Stimulated activated CD4-positive, alpha-beta T cell treated with anti-CD3 and anti-CD28 coated beads, Interleukin-4, amount 100 ng/mL, for 4 hours (primary cell): ENCODE measurements at places on chromosomes 11 and 22.

- no peak for DNase-seq
Measured at GRCh38 chr11:108694846-108695245, 30.0 kb downstream of the DDX10 start.

- DNase-seq = peak; percentile 16
Measured at GRCh38 chr11:48107188-48107704, 109.4 kb upstream of the OR4B1 start.

DNA sequence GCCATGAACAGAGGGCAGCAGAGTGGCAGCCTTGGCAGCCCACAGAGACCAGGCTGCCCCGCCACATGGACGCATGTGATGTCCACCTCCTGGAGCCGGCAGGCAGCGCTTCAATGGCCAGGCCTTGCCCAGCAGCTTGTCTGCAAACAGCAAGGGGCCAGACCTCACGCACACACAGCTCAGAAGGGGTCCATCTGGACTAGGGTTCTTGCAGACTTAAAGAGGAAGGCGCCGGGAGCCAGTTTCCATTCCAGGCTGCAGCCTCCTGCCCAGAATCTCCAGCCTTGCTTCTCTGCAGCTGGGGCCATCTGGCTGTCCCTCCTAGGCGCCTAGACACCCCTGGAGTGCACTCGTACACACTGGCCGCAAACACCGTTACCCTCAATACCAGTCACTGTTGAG is 91.9 kb upstream of the TMEM45B start:
- no peak for DNase-seq

GRCh38 chr11:102276783-102277182 is 40.5 kb upstream of the BIRC3 start:
- no peak for DNase-seq

- no peak for DNase-seq
Measured at GRCh38 chr22:45516923-45517675, 14.4 kb downstream of the FBLN1 start.

DNA sequence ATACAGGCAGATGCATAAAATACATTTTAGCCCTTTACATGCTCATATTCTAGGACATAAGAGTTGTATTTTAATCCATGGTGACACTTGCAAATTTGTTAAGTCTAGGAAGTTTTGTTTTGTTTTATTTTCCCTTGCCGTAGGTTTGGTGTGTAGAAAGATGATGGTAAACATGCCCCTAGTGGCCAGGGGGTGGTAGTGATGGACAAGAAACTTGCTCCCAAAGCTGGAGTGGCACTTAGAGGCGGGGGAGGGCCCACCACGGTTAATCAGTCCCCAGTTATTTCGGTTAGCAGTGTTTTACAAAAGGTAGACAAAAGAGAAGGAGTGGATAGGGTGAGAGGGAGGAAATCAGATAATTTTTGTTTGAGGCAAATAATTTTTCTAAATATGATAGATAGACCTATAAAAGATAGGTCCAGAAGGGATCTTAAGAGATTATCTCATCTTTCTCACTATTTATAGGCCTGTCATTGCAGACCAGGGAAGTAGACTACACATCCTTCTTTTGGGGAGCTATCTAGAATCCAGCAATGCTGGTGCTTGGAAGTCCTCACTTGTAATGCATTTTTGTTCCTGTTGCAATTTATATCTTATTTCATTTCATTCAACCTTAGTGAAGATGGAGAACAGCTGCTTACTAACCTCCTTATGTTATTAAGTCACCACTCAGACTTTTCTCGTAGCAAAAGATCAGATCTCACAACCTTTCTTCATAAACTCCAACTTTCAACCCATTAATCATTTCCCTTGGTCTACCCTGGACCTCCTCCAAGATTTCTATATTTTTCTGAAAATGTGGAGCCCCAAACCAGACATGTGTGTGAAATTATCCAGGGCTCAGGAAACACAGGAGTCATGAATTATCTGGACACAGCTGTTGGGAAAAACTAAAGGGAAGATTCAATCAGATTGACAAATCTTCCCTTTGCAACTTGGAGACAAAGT is 5.9 kb upstream of the BDNF start:
- DNase-seq = no peak

- DNase-seq = no peak
Measured at GRCh38 chr11:15716550-15716949, 601.8 kb downstream of the INSC start.

DNA sequence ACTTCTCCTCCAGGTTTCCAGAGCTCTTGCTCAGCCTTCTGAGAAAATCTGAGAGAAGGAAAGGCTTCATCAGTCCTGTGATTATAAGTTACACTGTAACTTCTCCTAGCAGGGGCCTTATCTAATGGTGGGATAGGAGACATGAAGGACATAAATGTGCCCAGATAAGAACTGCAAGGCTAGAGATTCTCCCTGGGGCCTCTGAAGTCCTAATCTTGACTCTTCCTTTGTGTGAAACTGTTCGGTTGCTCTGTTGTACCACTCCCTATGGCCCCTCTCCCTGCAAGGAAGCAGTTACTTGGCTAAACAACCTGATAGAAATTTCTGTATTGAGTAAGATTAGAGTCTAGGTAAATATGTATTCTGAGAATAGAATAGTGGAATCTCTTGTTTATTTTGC is 780.9 kb downstream of the ETS1 start:
- DNase-seq = no peak

DNA sequence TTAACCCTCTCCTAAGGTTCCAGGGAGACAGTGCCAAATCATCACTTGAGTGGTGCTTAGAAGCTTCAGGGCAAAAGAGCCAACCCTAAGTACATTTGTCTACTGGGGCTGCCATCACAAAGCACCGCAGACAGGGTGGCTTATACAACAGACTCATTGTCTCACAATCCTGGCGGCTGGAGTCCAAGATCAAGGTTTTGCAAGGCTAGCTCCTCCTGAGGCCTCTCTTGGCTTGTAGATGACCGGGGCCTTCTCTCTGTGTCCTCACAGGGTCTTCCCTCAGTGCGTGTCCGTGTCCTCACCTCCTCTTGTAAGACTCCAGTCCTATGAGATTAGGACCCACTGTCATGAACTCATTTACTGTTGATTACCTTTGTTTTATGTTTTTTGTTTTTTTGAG is 34.1 kb upstream of the CD81 start:
- no peak for DNase-seq

DNA sequence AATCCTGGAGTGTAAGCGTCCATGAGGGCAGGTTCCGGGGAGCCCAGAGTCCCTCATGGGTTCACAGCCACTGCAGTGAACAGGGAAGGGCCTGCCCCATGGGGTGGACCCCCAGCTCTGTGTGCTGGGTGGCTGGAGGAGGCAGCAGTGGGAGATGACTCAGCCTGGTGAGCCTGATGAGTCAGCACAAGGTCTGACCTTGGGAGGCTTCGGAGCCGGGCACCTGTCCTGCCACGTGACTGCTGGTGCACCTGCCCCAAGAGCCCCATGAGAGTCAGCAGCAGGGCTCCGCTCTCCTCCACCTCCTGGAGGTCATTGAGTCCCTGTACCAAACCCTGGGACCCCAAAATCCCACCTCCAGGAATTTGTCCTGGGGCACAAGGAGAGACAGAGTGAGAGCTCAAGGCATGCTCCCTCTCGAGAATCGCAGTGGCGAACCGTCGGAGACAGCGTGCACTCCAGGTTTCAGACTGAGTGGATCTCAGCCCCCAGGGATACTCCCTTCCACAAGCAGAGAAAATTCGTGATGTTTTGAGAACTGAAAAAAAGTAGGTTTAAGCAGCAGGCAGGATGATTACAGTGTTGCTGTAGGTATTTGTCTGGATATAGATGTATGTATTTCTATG is 1221.7 kb downstream of the BRD1 start:
- DNase-seq = no peak

- DNase-seq = no peak
Measured at GRCh38 chr11:116793772-116794097, 2.1 kb upstream of the APOA5 start.

GRCh38 chr22:36808721-36809344 is 8.0 kb downstream of the PVALB start:
- no peak for DNase-seq

GRCh38 chr11:79414644-79415317 is 26.0 kb downstream of the TENM4 start:
- DNase-seq = no peak

DNA sequence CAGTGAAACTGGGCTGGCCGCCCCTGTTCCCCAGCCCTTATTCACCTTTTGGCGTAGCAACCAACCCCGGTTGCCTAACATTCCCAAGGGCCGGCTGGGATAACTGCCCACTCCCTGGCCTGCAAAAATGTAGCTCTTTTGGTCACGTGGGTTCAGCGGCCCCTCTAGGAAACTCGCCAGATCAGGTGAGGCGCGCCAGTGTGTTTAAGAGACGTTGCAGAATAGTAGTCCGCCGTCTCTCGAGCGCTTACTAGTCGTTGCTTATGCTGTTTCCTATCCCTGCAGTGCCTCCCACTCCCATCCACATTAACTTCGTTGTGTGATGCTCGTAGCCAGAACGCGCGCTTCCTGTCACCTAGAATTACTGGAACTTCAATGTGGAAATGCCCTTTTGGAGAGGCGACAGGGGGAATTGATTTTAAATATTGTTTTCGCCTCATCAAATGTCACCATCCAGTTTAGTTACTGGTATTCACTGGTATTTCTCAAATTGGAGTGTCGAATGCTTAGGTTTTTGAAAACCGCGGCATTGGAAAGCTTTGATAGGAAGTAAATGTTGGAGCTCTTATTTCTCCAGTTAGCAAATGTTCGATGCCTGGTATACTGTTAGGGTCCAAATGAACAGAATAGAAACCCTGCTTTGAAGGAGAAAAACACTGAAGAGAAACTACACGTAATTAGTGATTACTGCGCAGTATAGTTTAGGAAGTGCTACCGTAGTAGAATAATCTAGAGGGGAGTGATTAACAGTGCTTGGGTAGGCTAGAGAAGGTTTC is 823 bp downstream of the CEP57 start:
- DNase-seq = peak; percentile 23

DNA sequence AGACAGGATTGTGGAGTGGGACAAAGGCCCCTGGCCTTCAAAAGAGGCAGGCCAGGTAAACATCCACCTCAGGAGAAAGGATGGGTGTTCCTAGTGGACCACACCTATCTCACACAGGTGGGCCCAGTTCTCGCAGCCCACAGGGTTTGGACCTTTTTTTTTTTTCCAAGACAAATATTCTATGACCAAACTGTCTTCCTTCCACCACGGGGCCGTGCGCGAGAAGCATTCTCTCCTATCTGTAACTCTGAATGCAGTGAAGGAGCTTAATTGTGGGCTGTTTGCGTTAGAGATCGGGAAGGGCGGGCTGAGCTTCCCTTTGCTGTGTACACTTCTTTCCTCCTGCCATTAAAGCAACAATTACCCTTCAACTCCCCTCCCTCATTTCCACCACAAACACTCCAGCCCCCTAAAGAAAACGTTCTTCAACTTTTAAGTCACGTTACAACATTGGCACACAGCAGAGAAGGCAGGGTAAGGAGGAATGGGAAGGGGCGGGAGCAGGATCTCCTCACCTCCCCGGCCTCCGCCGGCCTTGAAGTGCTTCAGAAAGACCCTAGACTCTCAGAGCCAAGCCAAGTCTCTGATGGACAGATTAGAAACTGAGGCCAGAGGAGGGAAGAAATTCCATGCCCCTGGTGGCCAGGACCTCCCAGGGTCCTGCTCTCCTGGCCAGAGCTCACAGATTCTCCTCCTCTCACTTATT is 238.4 kb downstream of the BUD13 start:
- DNase-seq = no peak

- no peak for DNase-seq
Measured at GRCh38 chr11:12164061-12165014, 53.9 kb downstream of the MICAL2 start.

GRCh38 chr11:1814691-1815090 is 20.1 kb upstream of the SYT8 start:
- no peak for DNase-seq

DNA sequence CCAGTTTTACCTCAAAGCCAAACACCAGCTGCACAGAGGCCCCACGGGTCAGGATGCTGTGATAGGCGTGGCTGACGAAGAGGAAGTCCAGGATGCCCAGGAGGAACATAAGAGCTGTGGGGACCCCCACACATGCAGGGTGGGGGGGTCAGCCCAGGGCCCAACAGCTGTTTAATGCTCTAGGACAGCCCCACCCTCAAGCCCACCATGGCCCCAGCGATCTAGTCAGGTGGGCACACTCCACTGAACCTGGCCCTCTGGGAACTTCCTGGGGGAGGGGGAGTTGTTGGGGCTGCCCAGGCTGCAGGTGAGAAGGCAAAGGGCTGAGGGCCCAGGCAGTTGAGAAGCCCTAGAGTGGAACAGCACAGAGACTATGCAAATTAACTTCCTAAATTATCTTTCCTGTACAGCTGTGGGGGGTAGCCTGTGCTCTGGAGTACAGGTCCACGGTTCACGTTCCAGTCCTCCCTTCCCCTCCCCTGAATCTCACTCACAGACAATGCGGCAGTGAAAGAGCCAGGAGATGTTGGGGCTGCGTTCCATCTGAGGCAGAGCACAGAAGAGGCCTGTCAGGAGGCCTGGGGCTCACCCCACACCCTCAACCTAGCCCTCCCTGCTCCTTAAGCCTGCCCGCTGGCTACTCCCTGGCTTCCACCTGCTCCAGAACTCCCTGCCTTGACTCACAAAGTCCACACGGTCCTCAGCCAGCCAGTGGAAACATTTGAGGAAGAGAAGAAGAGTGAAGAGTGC is 1.9 kb downstream of the SYVN1 start:
- no peak for DNase-seq

DNA sequence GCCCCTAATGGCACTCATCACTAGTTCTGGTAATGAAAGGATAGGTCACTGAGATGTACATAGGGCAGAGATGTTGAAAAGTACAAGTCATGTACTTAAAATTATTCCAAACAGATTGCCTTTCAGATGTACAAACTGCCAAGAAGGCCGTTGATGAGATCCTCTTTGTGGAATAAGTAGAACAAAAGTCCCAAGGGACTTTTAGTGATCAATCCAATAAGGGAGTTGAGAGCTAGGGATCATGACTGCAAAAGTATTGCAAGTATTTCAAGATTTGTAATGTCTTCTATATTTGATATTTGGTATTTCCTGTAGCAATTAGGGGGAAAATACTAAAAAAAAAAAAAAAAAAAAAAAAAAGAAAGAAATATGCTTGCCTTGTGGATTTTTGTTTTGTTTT is 82.2 kb downstream of the ATG16L2 start:
- DNase-seq = no peak

DNA sequence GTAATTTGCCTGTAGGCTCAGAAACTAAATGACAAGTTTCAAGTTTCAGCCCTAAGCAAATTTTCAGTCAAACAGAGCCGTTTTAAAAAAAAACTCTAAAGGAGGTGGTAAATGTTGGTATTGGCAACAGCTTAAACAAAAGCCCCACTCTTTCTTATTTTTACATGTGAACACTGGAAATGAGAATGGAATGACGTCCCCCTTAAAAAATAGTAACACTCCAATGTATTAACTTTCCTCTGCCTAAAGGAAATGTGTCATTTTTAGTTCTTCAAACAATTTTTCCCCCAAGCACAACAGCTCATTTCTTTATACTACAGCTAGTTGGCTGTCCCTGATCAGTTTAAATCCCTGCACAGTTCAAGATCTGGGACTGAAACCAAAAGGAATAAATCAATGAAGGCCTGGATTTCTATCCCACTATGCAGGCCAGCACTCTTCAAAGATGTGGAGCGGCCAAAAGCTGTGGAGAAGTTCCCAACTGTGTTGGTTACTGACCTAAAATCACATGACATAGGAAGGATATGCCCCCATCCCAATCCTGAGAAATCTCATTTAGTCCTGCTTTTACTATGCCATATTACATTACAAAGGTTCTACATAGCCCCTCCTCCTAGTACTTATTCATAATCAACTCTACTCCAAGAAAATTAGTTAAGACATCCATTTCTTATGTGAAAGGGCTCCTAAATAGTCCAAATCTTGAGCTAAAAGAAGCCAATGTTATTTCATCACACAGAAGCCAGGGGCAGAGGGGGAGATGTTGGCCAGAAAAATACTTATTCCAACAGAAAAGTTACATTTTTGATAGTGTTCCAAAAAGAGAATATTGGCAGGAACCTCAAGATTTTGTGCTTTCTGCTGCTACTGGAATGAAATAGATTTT is 95.9 kb downstream of the CADM1 start:
- DNase-seq = no peak
